NCI-H2029 (cell line): ENCODE measurements at places on chromosomes 16 and 17.

- no peak for DNase-seq
Observed at GRCh38 chr17:1491443-1492248, 840 bp downstream of the MYO1C start.

GRCh38 chr16:81189100-81189664, 49.3 kb upstream of the BCO1 start:
- DNase-seq: peak; percentile 14

DNA sequence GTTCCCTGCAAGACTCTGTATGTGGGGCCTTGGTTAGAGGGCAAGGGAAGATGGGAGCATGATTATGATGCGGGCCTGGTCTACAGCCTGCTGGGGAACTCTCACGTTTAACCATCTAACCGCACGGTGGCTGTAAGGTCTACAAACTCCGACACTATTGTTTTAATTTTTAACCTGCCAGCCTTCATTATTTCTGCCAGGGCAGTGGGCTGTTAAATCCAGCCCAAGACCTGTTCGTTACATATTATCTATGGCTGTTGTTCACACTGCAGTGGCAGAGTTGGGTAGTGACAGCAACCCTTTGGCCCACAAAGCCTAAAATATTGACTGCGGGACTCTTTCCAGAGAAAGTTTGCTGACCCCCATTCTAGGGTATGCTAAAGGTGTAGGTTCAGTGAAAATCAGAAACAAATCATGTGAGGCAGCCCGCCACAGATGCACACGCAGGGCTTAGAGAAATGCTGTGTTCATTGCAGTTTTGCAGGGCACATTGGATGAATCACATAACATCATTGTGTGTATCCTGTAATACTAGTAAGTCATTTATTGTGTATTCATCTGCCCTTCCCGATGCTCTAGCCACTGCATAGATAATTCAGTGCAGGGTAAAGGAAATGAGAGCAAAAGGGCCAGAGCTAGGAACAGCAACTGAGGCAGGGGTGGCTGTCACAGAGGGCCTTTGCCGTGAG, 14.3 kb downstream of the SNX29 start:
- no peak for DNase-seq

- DNase-seq: no peak
Observed at GRCh38 chr17:40511667-40512220, 10.3 kb upstream of the TNS4 start.

DNA sequence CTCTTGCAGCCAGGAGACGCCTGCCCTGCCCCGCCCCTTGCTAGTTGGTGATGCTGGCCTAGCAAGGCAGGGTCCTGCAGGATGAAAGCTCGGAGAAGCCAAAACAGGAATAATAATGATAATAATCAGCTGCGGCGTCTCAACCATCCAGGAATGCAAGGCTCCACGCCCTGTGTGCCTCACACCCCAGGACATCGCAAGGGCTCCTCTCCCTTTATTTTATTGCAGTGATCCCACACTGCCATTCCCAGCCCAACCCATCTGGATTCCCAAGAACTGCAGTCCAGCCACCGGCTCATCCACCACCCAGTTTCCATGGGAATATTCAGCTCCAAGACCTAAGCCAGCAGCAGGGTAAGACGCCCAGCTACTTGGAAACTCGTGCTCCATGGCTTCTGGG, 21.0 kb upstream of the ZNF652 start:
- DNase-seq: no peak

DNA sequence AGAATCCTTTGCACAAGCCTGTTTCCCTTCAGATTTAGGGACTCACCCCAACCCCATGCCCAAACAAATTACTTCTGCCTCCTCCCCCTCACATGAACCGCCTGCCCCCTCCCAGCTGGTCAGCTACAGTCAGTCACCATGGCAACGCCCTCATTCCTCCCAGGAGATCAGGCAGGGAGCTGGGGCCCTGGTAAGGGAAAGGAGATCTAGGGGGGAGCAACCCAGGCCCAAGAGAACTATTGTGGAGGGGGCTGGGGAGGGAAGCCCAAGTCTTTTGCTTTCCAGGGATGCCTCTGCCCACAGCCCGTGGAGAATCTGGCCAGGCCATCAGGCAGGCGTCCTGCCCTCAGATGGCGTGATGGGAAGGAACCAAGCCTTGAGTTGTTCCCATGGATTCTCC, 2.8 kb downstream of the FAM171A2 start:
- DNase-seq: no peak

GRCh38 chr17:71224824-71225575, 895.8 kb upstream of the SOX9 start:
- no peak for DNase-seq

DNA sequence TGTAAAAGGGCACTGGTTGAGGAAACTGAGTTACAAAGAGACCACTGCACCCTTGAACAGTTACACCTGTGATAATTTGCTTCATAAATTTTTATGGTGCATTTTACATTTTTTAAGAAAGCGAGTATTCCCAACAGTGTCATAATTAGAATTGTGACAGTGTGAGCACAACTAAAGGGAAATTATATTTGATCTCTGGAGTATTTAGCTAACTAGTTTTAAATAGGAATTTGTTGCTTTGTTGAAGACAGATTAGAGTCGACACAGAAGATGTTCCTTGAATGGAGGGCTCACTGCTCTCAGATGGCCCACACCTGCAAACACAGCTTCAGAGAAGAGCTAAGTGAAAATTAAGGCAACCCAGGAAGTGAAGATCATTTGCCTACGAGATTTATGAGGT, 555.0 kb upstream of the GOT2 start:
- no peak for DNase-seq

DNA sequence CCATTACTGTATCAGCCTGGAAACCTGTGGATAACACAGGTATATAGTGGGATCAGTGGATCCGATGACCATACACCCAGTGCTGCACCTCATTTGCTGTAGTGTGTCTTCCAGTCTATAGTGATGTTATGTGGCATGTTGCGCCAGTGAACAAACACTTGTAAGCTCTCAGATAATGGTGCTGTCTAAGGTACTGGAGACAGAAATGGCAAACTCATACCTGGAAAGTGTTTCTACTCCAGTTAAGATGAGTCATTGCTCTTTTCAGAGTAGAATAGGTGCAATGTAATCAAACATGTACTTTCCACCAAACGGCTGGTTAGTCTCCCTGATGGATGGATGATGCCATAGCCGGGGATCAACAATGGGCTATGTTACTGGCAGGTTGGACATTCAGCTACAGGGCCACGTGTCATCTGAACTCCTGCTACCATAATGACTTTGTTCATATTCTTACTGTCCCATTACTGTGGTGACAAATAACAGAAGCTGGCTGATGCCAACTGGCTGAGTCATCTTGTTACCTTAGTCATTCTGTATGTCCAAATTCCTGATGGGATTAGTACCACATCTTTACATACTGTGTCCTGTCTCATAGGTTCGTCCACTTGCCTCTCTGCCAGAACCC, 6.3 kb downstream of the CCL11 start:
- peak; percentile 52 for DNase-seq

DNA sequence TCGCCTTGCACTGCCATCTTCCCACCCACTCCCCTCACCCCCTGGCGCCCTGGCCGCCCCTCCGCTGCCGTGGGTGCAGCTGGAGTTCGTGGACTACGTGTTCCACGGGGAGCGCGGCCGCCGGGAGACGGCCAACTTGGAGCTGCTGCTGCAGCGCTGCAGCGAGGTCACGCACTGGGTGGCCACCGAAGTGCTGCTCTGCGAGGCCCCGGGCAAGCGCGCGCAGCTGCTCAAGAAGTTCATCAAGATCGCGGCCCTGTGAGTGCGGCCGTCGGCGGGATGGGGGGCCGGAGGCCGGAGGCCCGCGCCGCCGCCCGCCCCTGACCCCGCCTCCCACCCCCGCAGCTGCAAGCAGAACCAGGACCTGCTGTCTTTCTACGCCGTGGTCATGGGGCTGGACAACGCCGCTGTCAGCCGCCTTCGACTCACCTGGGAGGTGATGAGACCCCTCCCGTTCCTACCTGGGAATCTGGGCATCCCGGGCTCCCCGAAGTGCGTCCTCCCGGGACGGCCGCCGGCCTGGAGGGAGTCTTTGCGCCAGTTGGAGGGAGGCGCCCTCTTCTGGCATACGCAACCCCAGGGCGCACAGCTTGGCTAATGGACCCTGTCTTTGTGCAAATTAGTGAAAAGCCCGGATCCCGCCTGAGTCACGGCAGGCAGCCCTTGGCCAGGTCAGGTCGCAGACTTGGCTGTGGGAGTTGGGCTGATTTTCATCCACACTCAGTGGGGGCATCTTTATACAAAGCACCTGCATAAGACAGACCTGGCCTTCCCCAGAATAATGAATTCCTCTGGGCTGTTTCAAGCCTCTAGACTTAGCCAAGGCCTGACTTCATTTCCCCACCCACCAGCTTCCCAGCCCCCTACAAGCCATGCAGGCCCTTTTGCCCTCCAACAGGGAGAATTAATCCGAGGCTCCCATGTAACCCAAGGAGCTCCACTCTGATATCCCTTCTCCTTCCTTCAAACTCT, 14.3 kb downstream of the RAPGEFL1 start:
- DNase-seq: no peak

GRCh38 chr17:44155488-44155887, 13.8 kb downstream of the HROB start:
- no peak for DNase-seq

GRCh38 chr17:28756049-28756804, 12.4 kb downstream of the TRAF4 start:
- DNase-seq: no peak

DNA sequence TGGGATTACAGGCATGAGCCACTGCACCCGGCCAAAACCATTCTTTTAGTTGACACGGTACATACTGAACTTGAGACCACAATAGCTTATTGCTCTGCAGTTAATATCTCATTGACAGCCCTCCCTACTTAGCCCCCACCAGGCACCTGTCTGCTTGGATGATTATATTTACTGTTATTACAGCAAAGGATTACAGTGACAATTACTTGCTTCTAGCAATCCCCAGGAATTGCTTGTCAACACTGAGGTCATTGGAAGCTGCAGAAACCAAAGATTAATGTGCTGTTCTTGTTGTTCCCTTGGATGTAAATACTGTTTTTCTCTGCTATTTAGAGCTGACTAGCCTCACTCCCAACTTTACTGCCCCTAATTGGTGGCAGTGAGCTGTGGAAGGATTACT, 211.2 kb downstream of the LGALS9B start:
- no peak for DNase-seq

DNA sequence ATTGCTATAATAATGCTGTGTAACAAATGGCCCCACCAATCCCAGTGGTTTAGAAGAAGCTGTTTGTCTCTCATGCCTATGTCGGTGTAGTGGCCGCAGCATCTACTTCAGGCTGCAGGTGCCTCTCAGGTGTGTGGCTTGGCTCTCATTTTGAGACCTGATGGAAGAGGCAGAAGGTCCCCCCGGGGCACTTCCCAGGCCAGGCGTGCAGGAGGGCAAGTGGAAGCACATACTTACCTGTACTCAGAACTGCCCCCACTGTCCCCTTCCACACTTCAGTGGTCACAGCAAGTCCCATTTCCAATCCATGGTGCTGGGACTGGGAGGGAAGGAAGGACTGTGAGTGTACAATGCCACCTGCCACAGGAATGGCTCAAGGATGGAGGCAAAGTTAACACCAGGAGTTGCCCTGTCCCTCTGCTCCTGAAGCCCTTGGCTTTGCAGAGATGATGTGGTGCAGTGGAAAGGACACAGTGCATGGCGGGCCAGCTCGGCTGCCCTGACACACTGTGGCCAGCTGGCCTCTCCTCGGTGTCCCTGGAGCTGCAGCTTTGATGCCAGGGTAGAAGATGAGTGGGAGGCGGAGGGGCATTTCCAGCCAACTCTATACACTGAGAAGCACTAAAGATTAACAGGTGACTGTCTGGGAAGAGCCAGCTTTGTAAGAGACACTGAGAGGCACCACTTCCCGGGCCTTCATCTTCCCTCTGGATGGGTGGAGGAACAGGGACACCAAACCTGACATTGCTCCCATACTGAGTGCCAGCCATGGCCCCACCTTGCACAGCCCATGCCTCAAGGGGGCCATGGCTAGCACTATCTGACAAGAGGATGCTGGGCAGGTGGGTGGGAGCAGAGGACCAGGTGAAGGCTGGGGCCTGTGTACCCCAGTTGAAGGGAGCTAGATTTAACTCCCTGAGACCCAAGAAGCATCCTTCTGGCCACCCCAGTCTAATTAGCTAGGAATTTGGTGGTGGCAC, 105.9 kb downstream of the METRNL start:
- DNase-seq: no peak

DNA sequence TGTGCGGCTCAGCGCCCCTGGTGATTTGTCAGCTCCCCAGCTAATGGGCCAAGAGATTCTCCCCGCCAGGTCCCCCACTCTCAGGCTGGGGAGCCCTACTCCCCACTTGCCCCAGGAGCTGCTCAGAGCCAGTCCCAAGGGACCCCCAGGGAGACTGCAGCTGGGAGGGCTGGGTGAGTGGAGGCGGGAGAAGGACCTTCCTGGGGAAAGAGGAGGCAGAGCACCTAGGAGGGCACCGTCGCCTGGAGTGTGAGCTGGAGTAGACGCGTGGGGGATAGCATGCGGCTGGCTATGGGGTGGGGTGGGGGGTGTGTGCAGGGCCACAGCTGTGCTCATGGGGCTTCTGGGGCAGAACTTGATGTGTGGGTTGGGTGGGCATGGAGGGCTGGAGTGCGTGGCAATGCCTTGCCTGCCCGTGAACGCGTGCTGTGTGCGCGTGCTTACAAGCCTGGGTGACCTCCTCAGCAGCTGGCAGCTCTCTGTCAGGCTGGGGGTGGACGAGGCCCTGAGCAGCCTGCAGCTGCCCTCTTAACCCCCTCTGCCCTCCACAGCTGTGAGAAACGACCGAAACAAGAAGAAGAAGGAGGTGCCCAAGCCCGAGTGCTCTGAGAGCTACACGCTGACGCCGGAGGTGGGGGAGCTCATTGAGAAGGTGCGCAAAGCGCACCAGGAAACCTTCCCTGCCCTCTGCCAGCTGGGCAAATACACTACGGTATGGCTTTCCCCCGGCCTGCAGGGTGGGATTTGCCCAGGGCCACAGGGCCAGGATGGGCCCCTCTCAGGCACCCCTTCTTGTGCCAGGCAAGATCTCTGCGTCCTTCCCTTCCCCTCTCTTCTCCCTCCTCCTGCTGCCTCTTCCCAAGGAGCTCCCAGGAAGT, 12.9 kb downstream of the GJD3 start:
- DNase-seq: peak; percentile 33

DNA sequence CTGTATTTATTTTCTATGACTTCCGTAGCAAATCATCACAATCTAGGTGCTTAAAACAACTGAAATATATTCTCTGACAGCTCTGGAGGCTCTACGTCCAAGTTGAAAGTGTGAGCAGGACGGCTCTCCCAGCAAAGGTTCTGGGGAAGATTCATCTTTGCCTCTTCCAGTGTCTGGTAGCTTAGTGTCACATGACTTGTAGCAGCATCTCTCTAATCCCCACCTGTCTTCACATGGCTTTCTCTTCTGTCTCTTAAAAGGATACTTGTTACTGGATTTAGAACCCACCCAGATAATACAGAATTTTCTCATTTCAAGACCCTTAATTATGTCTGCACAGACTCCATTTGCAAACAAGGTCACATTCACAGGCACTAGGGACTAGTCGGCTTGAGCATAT, 687.7 kb upstream of the RBFOX1 start:
- DNase-seq: no peak
